ENCODE measurements at places on chromosomes 13 and 19. TPM values are rescaled to one million over a fixed set of nuclear protein-coding genes. Genes with fewer than 3 reads are reported as not detected.
A peak's percentile ranks its signal among the peaks of the same experiment; 100 is the strongest.

Gene ERFL
- total RNA-seq, result 1.1 TPM

Gene DAND5
- total RNA-seq, result not detected

Gene SYNGR4
- not detected for total RNA-seq

Gene CYP4F2
- 24.2 TPM for total RNA-seq

- DNase-seq, result no peak
These were observed 66.9 kb upstream of the POSTN start for GRCh38 chr13:37665420-37665819.

DNA sequence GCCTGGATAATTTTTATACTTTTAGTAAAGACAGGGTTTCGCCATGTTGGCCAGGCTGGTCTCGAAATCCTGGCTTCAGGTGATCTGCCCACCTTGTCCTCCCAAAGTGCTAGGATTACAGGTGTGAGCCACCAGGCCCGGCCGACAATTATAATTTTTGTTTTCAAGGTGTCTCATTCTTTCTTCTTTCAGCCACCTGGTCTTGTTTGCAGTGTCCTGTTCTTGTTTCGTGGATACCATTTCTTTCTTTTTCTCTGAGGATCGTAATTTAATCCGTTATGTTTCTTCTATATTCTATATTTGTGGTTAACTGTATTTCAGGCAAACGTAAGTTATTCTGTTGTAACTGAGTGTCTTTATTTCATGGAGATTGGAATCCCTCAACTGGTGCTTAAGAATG, 15.7 kb downstream of the TIMM13 start:
- no peak for DNase-seq

DNA sequence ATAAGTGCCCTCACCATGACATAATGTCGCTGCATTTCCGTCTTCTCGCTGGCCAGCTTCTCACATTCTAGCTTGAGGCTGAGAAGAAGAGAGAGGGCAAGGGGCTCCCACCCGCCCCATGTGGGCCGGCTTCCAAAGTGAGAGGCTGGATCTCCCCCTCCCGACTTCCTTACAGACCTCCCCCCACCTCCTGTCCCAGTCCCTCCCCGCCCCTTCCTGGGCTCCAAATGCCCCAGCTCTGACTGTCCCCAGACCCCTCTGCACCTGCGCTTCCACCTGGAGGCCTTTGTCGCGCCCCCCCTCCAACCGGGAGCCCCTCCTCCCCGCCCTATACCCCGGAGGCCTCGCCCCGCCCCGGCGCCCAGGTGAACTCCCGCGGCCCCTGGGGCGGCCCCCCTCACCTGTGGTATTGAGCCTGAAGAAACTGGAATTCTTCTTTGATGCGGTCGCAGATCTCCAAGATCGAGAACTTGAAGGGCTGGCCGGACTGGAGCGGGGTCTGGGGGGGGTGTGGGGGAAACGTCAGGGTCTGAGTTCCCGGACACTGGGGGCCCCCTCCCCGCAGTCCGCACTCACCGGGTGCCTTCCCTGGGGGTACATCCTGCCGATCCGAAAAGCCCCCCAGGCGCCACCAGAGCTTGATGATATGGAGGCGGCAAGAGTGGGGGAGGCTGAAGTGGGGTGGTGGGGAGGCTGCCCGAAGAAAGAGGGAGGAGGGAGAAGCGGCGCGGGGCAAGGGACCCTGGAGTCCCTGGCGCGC, 595 bp downstream of the TLE2 start:
- peak; percentile 48 for DNase-seq

- DNase-seq, result peak; percentile 36
These were observed 698 bp downstream of the KANK2 start for GRCh38 chr19:11196406-11197287.

DNA sequence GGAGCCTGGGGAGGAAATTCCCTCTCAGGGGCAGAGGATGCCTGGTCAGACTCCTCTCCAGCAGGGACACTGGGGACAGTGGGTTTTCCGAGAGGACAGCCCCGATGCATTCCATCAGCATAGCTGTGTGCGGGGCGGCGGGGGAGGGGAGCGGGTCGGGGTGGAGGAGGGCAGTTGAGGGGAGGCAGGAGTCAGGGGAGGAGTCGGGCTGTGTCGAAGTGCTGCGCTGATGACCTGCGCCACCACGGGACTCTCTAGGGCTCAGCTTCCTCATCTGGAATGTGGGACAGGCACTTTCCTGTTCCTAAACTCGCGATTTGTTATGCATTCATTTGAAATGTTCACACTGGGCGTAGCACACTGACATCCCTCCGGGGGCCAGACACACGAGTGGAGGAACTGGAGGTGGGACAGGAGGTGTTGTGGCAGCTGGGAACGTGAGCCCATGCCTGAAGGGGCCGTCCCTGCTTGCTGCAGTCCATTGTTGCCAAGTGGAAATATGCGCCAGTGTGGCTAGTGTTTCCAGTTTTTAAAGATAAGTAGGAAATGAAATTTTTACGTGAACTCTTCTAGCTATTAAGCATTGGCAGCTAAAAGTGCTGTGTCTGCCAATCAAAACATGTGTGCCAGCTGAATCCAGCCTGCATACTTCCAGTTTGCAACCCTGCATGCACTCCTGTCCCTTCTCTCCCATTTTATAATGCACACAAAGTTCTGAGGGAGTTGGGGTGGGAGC, 43.3 kb downstream of the FLT1 start:
- DNase-seq, result no peak

GRCh38 chr19:12730064-12730463, 4.4 kb downstream of the TRIR start:
- DNase-seq, result no peak

- DNase-seq, result no peak
These were observed 25.2 kb upstream of the CEACAM1 start for GRCh38 chr19:42553292-42554045.
